ENCODE measurements at places on chromosomes 11 and 22. TPM values are rescaled to one million over a fixed set of nuclear protein-coding genes. Genes with fewer than 3 reads are reported as not detected.

DNA sequence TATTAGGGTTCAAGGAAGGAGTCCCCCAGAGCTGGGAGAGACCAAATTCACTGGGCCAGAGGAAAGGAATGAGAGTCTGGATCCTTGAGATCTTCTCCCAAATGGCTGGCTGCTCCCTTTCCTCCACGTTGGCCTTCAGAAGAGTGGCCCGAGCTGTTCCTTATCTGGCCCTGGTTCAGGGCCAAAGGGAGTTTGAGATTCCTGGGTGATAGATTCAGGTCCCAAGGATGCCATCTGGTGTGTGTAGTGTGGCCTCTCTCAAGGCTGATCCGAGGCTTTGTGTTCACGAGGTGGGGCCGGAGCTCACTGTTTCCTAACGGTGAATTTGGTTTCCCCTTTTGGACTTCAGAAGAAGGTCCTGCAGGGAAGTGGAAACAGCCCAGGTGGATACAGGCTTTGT lies 17.4 kb upstream of the ABCC8 start:
- H3K27ac ChIP-seq: no peak overlapping the region
- no peaks in the 10 kb centered on the region for H3K27me3 ChIP-seq
- H3K4me3 ChIP-seq: no peak overlapping the region
- DNase-seq: no peak
- H3K36me3 ChIP-seq: no peaks in the 10 kb centered on the region
- no peaks in the 10 kb centered on the region for H3K4me1 ChIP-seq

IL17REL gene
- total RNA-seq: 0.51 TPM

DNA sequence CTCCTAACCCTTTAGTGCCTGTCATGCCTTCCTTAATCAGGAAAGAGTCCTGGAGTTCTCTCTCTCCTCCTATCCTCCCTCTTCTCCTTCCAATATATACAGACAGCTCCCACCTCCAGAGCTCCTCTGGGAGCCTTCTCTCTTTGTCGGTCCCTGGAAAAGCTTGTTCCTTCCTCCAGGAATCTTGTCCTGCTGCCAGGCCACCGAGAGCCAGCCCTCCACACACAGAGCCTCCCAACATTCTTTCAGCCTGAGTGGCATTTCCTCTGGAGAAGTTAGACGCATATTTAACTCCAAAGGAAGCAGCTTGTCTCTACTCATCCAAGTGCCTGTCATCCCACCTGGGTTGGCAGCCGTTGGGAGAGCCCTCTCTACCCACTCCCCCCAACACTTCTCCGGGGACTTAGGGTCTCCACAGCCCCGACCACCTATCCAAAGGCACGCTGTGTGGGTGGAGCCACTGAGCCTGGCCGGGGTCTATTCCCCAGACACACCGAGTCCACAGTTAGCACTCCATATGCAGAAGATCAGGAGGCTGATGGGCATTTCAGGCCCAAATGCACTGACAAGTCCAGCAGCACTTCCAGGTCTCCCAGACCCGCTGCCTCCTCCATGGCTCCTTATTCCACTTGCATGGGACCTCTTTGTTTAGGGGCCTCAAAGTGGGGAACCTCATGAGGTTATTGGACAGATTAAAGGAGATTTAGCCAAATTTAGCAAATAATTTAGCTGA lies 31.1 kb downstream of the DKK3 start:
- H3K4me3 ChIP-seq: no peak overlapping the region
- peaks cover 45% of the 10 kb centered on the region for H3K4me1 ChIP-seq
- peak; percentile 83 for DNase-seq
- no peaks in the 10 kb centered on the region for H3K27me3 ChIP-seq

DNA sequence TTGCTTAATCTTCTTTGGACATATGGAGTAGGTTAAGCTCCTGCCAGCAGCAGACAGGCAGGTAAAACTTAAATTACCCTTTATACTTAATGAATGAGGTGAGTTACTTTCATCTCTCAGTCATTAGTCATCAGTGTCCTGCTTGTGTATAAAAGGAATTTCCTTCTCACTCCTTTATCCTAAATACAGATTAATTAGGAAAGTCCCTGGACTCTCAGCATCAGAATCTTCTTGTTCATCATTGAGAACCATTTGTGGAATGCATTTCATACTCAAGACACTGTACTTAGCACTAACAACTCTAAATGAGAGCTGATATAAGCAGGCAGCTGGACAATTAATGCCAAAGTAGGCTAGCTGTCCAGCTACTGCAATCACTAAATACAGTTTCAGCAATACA lies 630.4 kb downstream of the METTL15 start:
- no peak overlapping the region for H3K27ac ChIP-seq
- H3K4me3 ChIP-seq: no peak overlapping the region
- no peaks in the 10 kb centered on the region for H3K36me3 ChIP-seq
- H3K4me1 ChIP-seq: no peaks in the 10 kb centered on the region
- no peaks in the 10 kb centered on the region for H3K27me3 ChIP-seq

DNA sequence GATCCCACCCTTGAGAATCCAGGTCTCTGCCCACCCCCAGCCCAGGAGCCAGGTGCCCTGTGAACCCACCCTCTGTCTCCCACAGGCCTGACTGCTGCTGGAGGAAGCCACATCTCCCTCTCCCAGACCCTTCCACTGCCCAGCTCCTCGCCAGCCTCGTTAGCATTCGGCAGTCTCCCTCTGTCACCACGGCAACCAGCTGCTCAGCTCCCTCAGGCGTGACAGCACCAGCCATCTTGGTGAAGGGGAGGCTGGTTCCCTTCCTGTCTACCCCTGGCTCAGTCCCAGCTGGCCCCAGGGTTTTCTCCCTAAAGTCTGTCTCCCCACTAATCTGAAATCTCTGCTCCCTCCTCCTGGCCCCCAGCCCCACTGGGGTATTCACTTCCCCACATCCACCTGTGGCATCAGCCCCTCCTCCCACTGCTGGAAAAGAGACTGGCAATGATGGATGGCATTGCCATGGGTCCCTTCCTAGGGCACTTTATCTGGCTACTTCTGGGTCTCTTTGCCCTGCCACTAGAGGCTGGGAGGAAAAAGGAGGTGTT lies 28.1 kb downstream of the NRXN2 start:
- no peak for DNase-seq
- no peaks in the 10 kb centered on the region for H3K4me1 ChIP-seq
- no peak overlapping the region for H3K27ac ChIP-seq
- peaks cover 39% of the 10 kb centered on the region for H3K27me3 ChIP-seq
- no peaks in the 10 kb centered on the region for H3K36me3 ChIP-seq
- H3K4me3 ChIP-seq: no peak overlapping the region

OR51F2 gene
- not detected for total RNA-seq

GRCh38 chr11:103619480-103619879 lies 417.0 kb upstream of the DDI1 start:
- H3K27me3 ChIP-seq: no peaks in the 10 kb centered on the region
- H3K27ac ChIP-seq: no peak overlapping the region
- peak; percentile 11 for DNase-seq

GRCh38 chr11:111334532-111335502 lies 36.5 kb downstream of the POU2AF3 start:
- H3K4me3 ChIP-seq: no peak overlapping the region
- peaks cover 8% of the 10 kb centered on the region for H3K4me1 ChIP-seq
- no peak overlapping the region for H3K27ac ChIP-seq
- H3K36me3 ChIP-seq: no peaks in the 10 kb centered on the region
- no peaks in the 10 kb centered on the region for H3K27me3 ChIP-seq

DNA sequence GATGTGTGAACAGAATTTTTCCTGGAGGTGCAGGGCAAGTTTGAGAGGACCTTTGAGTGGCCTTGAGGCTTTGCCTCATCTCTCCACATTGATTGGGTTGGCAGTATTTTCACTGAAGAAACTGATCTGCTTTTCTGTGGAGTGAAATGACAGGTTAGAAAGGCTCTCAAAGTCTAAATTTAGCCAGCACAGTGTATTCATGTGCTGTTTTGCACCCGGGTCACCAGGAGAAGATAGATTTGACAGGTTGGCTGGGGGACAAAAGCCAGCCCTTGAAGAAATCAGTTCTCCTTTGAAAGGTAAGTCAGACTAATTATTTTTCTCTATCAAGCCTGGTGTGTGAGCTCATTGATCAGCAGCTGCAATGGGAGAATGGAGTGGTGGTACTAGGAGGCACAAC lies 152.9 kb downstream of the DBX1 start:
- no peaks in the 10 kb centered on the region for H3K27me3 ChIP-seq
- no peaks in the 10 kb centered on the region for H3K4me1 ChIP-seq
- no peak for DNase-seq
- no peaks in the 10 kb centered on the region for H3K36me3 ChIP-seq
- H3K4me3 ChIP-seq: no peak overlapping the region

C11orf87 gene
- total RNA-seq: not detected

DNA sequence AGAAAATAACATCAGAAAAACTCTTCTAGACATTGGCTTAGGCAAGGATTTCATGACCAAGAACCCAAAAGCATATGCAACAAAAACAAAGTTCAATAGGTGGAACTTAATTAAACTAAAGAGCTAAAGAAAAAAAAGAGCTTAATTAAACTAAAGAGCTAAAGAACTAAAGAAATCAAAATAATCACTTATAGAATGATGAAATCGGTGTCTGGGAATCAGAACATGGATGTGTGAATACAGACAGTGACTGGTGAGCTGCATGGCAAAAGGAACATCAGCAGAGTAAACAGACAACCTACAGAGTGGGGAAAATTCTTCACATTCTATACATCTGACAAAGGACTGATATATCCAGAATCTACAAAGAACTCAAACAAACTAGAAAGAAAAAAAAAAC lies 41.4 kb downstream of the ZNF280B start:
- peaks cover 2% of the 10 kb centered on the region for H3K27me3 ChIP-seq
- no peak overlapping the region for H3K4me3 ChIP-seq
- H3K4me1 ChIP-seq: no peaks in the 10 kb centered on the region
- no peak overlapping the region for H3K27ac ChIP-seq

DNA sequence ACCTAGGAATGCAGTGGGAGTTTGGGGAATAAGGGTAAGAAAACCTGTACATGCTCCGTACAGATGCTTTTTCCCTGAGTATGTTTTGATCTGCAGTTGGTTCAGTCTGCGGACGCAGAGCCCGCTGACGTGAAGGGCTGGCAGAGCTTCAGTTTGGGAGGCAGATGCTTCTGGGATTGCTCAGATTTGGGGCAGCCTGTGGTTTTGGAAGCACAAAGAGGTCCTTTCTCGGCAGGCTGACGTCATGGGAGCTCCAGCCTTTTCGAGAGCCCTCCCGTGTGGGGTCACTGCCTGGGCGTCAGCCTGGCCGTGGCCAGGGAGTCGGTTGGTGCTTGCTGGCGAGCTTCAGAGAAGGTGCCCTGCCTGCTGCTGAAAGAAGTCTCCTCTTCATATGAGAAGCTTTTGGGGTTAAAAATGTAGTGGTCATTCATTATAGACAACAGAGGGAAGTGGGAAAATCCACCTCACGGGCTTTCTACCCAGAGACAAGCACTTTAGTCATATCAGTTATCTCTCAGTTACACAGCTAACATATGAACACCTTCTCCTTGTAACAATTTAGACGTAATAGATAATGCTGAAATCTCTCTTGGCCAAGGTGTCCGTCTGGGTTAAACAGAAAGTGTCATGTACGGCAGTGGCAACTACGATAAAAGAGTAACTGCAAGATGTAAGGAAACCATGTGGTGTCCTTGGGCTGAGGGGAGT lies 26.8 kb downstream of the TPCN2 start:
- no peak overlapping the region for H3K27ac ChIP-seq
- DNase-seq: no peak
- peaks cover 3% of the 10 kb centered on the region for H3K4me1 ChIP-seq
- H3K36me3 ChIP-seq: peaks cover 26% of the 10 kb centered on the region
- H3K27me3 ChIP-seq: no peaks in the 10 kb centered on the region

CD6 gene
- total RNA-seq: 3.1 TPM

- peaks cover 7% of the 10 kb centered on the region for H3K4me1 ChIP-seq
- no peak overlapping the region for H3K27ac ChIP-seq
- no peaks in the 10 kb centered on the region for H3K36me3 ChIP-seq
- no peak for DNase-seq
Observed at GRCh38 chr22:33401291-33401690, 343.1 kb upstream of the SYN3 start.

NPAS4 gene
- 0.09 TPM for total RNA-seq

DNA sequence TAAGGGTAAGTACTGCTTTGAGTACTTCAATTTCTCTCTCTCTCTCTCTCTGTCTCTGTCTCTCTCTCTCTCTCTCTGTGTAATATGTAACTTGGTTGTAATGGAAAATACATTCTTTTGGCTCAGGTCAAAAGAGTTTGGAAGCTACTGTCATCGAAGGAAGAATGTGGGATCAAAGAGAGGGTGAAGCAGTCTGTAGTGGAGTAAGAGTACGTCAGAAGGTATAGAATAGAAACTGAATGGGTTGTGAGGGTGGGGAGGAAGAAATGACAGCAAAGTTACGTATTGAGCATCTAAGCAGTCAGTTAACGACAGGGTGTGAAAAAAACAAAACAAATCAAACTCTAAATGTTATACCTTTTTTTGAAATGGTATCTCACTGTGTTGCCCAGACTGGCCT lies 10.0 kb downstream of the NCAM1 start:
- no peak overlapping the region for H3K27ac ChIP-seq
- DNase-seq: no peak
- peaks cover 28% of the 10 kb centered on the region for H3K4me1 ChIP-seq
- no peak overlapping the region for H3K4me3 ChIP-seq

DNA sequence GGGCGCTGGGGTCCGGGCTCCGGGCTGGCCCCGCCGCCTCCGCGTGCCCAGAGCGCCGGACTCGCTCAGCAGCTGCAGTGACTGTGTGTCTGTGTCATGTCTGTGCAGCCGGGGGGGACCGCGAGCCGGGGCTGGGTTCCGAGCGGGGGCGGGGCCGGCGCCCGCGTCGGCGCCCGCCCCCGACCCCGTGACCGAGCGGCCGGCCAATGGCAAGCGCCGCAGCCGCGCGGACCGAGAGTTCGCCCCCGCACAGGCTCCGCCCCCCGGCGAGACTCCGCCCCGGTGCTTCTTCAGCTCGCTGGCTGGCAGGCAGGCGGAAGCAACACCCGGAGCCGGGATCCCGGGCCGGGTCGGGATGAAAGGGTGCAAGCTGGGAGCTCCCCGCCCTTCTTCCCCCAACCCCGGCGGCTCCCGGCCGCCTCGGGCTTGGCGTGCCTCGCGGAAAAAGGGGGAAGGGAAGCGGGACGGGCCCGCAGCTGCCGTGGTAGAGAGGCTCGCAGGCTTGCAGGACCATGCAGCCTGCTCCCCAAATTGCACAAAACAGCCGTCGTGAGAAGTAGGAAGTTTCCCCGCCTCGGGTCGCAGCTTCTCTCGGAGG lies 750 bp upstream of the LARGE1 start:
- peak overlapping the region; percentile 91 for H3K27ac ChIP-seq
- peak; percentile 99 for DNase-seq
- no peaks in the 10 kb centered on the region for H3K36me3 ChIP-seq
- H3K4me1 ChIP-seq: peaks cover 7% of the 10 kb centered on the region

- H3K4me1 ChIP-seq: peaks cover 11% of the 10 kb centered on the region
- no peak overlapping the region for H3K27ac ChIP-seq
- peaks cover 13% of the 10 kb centered on the region for H3K36me3 ChIP-seq
Observed at GRCh38 chr11:117295438-117296137, 4.4 kb downstream of the BACE1-AS start.
